Suppressor macrophage (primary cell): ENCODE measurements at places on chromosomes 4 and X.

DNA sequence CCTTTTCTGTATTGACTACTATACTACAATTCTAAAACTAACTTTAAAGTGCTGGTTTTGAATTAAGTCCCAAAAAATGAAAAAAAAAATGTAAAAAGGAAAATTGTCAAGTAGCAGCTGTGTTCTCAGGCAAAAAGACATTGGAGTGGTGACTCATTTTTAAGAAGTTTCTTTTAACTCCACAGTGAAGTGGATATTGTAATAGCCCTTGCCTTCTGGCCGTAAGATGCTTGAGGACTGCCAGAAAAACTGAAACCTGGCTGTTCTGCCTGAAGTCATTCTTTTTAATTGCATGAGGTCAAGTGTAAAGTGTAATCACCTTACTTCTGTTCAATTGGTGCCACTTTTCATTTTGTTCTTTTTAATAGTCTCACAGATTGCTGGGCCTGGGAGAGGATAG is 28.9 kb downstream of the SPANXD start:
- DNase-seq, result no peak

- DNase-seq, result no peak
These were observed 1540.5 kb downstream of the C4orf33 start for GRCh38 chr4:130636486-130636885.

GRCh38 chrX:7179446-7179845 is 31.5 kb upstream of the PUDP start:
- no peak for DNase-seq

DNA sequence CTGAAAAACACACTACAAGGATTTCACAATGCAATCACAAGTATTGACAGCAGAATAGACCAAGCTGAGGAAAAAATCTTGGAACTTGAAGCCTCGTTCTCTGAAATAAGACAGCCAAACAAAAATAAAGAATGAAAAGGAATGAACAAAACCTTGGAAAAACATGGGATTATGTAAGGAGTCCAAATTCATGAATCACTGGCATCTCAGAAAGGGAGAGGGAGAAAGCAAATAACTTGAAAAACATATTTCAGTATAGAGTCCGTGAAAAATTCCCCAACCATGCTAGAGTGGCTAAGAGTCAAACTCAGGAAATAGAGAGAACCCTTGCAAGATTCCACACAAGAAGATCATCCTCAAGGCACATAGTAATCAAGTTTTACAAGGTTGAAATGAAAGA is 178.5 kb upstream of the CTSO start:
- no peak for DNase-seq

GRCh38 chr4:69713593-69713992 is 46.8 kb downstream of the SULT1B1 start:
- peak; percentile 58 for DNase-seq

- DNase-seq, result no peak
These were observed 1.1 kb downstream of the OCIAD2 start for GRCh38 chr4:48905363-48906015.

- DNase-seq, result no peak
These were observed 80.5 kb downstream of the TBC1D9 start for GRCh38 chr4:140675599-140676231.

- peak; percentile 28 for DNase-seq
These were observed 41.3 kb downstream of the ABLIM2 start for GRCh38 chr4:8117278-8117682.

GRCh38 chr4:118313098-118313497 is 39.7 kb downstream of the PRSS12 start:
- DNase-seq, result no peak

DNA sequence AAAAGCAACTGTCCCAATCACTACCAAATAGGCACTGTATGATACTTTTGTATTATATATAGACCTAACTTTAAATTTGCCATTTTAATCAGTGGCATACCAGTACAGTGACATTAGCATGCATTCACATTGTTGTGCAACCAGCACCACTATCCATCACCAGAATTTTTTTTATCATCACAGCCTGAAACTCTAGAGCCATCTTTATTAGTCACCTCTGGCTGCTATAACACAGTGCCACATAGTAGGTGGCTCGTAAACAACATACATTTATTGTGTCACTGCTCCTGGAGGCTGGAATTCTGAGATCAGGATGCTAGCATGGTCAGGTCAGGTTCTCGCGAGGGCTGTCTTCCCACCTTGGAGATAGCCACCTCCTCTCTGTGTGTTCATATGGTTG is 188.4 kb upstream of the GALNT7 start:
- DNase-seq, result no peak

DNA sequence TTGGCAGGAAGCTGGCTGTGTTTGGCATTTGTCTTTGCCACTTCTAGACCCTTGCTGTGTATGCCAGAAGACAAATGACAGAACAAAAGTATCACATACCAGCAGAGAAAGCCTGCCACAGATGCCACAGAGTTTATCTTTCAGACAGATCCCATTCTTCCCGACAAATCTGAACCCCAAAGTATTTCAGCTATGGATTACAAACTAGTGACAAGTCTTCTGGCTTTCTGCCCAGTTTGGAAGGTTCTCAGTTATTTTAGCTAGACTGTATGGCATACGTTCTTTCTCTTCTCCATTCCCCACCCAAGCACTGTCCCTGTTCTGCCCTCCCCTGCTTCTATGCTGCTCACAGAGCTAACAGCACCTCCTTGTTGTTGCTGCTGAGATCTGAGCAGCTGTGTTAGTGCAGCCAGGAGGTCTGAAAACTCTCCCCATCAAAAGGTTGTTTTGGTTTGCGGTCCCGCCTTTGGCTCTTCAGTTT is 236.7 kb downstream of the FRAS1 start:
- DNase-seq, result no peak

GRCh38 chr4:163161536-163162205 is 5.0 kb downstream of the NAF1 start:
- DNase-seq, result peak; percentile 66

GRCh38 chr4:152408514-152409327 is 127.2 kb downstream of the FBXW7 start:
- DNase-seq, result peak; percentile 43

DNA sequence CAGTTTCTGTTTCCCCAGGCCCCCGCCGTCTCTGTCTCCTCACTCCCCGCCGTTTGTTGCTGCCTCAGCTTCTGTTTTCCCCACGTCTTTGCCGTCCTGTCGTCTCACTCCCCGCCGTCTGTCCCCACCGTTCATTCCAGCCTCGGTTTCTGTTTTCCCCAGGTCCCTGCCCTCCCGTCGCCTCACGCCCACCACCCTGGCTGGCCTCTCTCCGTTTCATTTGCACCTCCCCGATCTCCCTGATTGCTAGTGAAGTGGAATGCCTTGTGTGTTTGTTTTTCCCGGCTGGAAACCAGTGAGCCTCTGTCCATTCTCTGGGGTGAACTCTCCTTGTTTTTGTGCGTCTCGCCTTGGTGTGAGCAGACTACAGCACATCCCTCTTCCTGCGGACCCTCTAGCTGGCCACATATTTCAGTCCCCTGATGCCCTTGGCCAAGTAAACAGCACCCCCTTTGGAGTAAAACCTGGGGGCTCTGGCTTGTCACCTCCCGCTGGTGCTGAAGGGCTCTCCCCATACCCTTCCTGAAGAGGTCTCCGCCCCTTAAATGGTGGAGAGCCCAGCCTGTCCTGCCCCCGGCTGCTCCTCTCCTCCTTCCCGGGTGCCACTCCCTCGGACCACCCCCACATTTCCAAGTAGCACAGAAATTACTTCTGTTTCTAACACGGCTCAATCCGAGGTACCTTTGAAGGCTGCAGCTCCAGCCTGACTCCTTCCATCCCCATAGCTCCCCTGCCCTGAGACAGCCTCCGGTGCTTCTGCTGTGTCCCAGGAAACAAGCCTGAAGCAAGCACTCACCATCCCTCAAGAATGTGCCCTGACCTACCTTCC is 13.2 kb downstream of the TMEM175 start:
- DNase-seq, result no peak

GRCh38 chrX:39308126-39308525 is 506.9 kb downstream of the MID1IP1 start:
- no peak for DNase-seq

DNA sequence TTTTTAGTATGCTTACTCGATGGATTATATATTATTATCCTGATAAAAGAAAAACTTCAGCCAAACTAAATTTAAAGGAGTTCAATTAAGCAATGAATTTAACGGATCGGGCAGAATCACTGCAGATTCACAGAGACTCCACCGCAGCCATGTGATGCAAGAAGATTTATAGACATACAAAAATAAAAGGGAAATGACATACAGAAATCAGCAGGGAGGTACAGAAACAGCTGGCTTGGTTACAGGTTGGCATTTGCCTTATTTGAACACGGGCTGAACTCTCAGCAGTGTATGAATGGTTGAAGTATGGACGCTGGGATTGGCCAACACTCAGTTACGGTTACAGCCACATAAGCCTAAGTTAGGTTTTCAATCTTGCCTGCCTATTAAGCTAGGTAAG is 35.4 kb upstream of the DHRSX start:
- peak; percentile 33 for DNase-seq

GRCh38 chr4:10582059-10582686 is 102.4 kb downstream of the CLNK start:
- peak; percentile 54 for DNase-seq

DNA sequence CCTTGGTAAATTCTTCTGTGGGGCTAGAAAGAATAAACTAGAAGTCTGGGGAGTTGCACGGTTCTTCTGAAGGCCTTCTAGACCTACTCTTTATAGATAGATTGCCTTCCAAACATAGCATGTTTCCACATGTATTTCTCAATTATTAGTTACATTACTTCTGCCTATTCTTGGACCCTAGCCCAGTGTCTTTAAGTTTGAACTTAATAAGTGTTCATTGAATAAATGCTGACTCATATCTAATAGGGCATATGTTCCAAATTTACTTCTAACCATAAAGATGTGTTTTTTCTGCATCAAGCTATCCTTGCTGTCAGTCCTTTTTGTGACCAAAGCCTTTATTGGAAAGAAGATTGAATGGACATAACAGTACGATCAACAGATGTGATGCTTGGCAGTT is 503.6 kb upstream of the ZFP42 start:
- DNase-seq, result no peak

DNA sequence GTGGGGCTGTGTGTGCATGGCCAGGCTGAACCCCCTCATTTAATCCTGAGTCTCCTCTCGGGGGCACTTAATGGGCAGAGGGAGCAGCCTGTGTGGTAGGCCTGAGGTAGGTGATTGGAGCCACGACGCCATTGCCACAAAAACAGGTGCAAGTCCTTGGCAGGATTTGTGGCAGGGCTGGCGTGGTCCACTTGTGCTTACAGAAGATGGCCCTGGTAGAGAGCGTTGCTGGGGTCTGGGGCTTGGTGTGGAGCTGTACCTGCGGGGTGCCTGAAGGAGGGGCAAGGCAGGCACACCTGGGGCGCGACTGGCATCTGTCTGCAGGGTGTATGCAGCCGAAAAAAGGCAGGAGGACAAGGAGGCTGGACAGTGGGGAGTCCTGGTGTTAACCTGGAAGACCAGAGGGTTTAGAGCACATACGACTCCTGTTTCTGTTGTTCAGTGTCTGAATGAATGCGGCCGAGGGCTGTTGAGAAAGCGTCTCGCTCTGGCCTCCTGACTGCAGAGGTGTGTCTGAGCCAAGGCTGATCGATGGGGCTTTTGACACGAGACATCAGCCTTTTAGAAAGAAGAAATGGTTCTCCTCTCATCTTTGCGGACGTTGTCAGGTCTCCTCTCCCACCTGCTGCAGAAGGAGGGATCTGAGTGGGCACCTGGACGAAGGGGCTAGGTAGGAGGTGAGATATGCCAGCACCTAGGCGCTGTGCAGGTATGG is 52.0 kb downstream of the TBC1D14 start:
- no peak for DNase-seq

DNA sequence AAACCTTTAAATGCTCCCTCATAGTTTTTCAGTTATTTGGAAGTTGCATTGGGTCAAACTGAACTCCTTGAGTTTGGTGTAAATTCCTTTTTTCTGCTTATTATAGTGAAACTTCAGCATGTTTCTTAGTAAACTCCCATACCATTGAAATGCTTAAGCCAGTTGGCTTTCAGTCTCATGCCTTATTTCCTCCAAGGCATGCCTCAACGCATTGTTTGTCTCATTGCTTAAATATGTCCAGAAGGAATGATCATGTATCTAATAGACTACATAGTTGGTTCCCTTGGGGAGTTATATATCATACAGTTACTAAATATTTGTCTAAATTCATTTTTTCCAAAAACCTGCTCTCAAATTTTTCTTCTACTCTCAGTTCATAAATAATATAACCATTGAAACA is 114.0 kb downstream of the STOX2 start:
- DNase-seq, result no peak

DNA sequence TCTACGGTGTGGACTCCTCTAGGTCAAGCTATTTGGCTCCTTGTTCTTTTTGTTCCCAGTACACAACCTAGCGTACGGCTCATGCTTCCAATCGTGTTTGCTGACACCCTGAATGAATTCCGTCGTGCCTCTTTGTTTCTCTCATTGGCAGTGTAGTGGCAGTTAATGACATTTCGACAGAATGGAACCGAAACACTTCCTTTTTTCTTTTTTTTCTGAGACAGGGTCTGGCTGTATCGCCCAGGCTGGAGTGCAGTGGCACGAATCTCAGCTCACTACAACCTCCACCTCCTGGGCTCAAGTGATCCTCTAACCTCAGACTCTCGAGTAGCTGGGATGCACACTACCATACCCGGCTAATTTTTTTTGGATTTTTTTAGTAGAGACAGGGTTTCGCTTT is 113.3 kb upstream of the ATP6AP2 start:
- DNase-seq, result peak; percentile 41

- no peak for DNase-seq
These were observed 50.2 kb downstream of the SMAD1 start for GRCh38 chr4:145531859-145532258.

DNA sequence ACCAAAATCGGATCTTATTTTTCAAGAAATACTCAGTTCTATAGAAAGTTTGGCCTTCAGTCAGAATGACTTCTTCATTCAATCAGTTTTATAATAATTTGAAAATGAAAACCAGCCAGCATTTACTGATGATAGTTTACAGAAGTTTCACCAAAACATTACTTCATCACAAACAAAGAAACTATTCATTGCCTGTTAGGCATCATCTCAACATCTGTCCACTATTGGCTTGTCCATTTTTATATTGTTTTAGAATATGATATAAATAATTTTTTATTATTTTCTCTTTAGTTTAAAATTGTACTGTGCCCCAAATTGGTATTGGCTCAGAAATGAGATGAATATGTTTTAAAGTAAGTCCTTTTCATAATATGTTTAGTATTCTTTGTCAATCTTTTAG is 38.4 kb downstream of the FAT4 start:
- no peak for DNase-seq

GRCh38 chr4:98521486-98521885 is 136.9 kb downstream of the TSPAN5 start:
- no peak for DNase-seq

DNA sequence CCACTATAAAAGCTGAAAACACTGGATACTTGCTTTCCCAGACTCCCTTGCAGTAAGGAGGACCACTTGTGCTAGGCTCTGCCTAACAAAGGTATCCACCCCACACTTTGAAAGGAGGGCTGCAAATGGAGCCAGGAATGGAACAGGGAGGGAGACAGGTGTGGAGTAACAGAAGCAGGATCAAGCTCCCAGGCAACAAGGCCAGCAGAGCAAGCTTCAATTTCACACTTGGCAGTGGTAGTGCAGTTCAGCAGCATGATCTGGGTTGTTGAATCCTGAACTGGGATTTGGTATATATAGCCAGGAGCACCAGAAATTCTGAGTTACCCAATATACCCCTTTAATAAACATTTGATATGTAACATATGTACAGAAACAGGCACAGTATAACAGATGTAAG is 9.8 kb downstream of the LAMP2 start:
- DNase-seq, result no peak

- no peak for DNase-seq
These were observed 53.1 kb downstream of the ABLIM2 start for GRCh38 chr4:8105306-8106100.
